ENCODE measurements at places on chromosomes 16 and 17. TPM values are rescaled to one million over a fixed set of nuclear protein-coding genes. Genes with fewer than 3 reads are reported as not detected.

The TAT gene
- 0.11 TPM for polyA plus RNA-seq

The IGF2BP1 gene
- not detected for polyA plus RNA-seq

The RHBDL3 gene
- polyA plus RNA-seq: 0.79 TPM

The RBFOX1 gene
- 0.03 TPM for polyA plus RNA-seq

The CDYL2 gene
- 2.8 TPM for polyA plus RNA-seq

All from adipose tissue (tissue), 3 donors.